ENCODE measurements at places on chromosomes 16 and 17.

DNA sequence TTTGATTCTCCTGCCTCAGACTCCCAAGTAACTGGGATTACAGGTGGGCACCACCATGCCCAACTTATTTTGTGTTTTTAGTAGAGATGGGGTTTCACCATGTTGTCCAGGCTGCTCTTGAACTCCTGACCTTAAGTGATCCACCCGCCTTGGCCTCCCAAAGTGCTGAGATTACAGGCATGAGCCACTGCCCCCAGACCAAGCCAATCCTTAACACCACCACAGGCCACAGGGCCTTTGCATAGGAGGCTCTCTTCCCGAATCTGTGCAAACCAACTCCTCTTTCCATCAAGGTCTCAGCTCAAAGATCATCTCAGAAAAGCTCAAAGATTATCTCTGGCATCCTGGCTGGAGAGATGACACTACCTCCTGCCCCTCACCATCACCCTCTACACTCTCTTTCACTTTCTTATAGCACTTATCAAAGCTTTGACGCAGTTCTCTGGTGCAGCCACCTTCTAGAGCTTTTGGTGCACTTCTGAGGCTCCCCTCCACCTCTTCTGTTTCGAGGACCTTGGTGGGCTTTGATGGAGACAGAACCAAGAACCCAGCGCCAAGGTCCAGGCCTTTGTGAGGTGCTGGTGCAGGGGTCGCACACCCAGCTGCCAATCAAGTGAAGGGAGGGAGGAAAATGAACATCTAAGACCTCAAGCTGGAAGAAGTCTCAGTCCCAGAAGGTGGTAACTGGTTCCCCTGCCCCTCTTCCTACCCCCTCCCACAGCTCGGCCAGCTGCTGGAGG, 23.2 kb upstream of the PHB1 start:
- no peak for DNase-seq

GRCh38 chr16:48082516-48082915, 73.3 kb downstream of the ABCC12 start:
- no peak for DNase-seq

- no peak for DNase-seq
Measured at GRCh38 chr17:2197271-2197670, 106.3 kb downstream of the SMG6 start.

- no peak for DNase-seq
Measured at GRCh38 chr16:7422036-7422888, 89.6 kb downstream of the RBFOX1 start.

GRCh38 chr17:65609749-65610148, 48.3 kb upstream of the AXIN2 start:
- DNase-seq, result no peak

DNA sequence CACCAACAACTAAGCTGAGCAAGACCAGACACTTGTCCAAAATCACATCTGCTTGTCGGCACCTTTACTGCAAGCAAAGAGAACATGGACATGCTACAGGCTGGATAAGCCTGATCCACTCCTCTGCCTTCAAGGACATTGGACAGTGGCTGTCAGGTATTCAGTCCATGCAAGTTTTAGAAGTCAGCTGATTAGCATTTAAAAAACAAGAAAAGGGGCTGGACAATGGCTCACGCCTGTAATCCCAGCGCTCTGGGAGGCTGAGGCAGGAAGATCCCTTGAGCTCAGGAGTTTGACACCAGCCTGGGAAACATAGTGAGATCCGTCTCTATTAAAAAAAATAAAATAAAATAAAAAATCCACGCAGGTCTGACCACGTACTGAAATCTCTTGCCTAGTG, 20.3 kb downstream of the PARN start:
- no peak for DNase-seq

- DNase-seq, result no peak
Measured at GRCh38 chr16:56351481-56351880, 73.9 kb downstream of the AMFR start.

- no peak for DNase-seq
Measured at GRCh38 chr16:49726155-49726554, 129.8 kb downstream of the ZNF423 start.

GRCh38 chr17:19285213-19285900, 48.2 kb downstream of the EPN2 start:
- DNase-seq, result no peak
